GF-D8 (cell line): ENCODE measurements at places on chromosomes 5 and 9.

DNA sequence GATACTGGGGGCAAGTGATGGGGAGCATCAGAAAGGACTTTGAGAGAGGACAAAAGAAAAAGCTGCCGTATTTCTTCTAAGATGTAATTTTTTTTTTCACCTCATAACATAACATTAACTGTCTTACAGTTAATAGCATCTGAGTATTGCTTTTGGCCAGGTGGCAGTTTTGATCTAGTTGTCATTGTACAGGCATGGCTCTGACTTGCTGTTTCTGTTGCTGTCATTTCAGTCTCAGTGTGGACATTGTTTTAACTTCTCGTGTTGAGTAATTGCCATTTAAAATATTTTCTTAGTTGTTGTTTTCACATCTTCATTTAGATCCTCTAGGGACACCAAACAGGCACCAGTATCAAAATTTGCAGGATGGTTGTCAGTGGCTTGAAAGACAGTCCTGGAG is 12.4 kb downstream of the SMAD5 start:
- DNase-seq, result no peak

GRCh38 chr5:86546044-86546443 is 71.7 kb upstream of the COX7C start:
- DNase-seq, result no peak

GRCh38 chr5:68141494-68141893 is 74.1 kb upstream of the PIK3R1 start:
- DNase-seq, result no peak

- DNase-seq, result no peak
These were observed 131.2 kb downstream of the RGS3 start for GRCh38 chr9:113594484-113595299.

- DNase-seq, result no peak
These were observed 816.0 kb upstream of the CDH9 start for GRCh38 chr5:27854243-27854852.

GRCh38 chr9:34179213-34180136 is 632 bp downstream of the UBAP1 start:
- DNase-seq, result peak; percentile 22

- DNase-seq, result no peak
These were observed 136.5 kb downstream of the PBX3 start for GRCh38 chr9:125883565-125884217.

GRCh38 chr5:124859027-124859426 is 112.6 kb upstream of the ZNF608 start:
- DNase-seq, result no peak

DNA sequence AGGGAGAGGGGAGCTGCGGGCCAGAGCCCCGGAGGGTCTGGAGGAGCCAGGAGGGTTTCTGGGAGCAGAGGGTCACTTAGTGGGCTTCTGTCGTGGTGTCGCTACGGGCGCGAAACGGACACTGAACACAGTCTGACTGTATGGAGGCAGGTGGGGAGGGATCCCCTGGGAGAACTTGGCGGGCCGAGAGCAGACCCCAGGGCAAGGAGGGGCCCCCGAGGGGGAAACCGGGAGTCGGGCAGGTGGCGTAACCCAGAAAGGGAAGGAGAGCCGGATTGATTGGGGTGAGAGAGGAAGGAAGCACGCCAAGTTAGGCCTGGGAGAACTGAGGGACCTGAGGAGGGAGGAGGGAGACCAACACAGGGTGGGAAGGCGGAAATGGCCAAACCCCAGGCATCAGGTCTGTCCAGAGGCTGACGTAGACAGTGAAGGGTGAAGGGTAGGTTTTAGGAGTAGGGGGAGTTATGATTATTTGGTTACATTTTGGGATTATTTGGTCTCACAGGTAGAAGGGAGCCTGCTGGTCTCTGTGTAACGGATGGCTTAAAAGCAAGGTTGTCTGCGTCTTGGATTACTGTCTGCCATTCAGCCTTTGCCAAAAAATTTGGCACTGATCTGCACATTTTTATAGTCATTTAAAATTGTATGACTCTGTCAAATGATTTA is 3.3 kb upstream of the MSMP start:
- DNase-seq, result peak; percentile 35

DNA sequence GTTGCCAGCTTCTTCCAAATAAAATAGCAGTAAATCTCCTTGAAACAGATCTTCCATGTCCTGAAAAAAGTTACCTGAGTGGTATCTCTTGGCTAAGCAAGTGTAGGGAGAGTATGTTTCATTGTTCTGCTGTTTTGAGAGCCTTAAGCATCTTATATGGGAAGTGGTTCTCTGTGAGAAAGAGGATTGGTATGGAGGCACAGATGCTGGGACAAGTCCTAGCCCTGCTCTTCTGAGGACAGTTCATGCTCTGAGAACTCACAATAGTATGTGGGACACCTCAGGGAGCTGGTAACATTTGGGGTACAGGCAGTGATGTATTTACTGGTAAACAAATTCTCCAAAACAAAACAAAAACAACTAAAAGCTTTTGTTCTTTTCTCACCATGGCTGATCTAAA is 2.0 kb downstream of the PPP3R2 start:
- DNase-seq, result no peak

- no peak for DNase-seq
These were observed 152.4 kb downstream of the LRRC70 start for GRCh38 chr5:62731022-62731421.

DNA sequence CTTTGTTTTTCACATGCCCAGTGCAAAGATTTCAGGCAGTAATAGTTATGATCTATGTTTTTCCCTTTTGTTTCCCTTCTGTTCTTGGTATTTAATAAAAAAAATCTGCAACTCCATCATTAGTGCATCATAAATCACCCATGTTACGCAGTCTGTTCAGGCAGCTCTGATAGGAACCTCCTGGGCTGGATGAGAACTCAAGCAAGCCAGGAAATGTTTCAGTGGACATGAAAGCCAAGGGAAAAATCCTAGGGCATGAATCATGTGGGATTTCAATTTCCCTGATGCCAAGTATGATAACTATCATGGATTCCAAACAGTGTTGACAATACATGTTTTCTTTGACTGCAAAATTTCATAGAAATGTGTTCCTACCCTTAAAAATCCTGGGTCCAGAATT is 119.7 kb upstream of the TARS1 start:
- DNase-seq, result no peak

- no peak for DNase-seq
These were observed 186.5 kb upstream of the WWC1 start for GRCh38 chr5:168104811-168105481.

- DNase-seq, result no peak
These were observed 21.8 kb upstream of the PPP2CA start for GRCh38 chr5:134247428-134248224.

GRCh38 chr5:113271015-113271414 is 163.8 kb downstream of the TSSK1B start:
- no peak for DNase-seq

- no peak for DNase-seq
These were observed 91.8 kb upstream of the TBCA start for GRCh38 chr5:77867914-77868313.

- no peak for DNase-seq
These were observed 541.7 kb downstream of the EFNA5 start for GRCh38 chr5:107129051-107129450.

DNA sequence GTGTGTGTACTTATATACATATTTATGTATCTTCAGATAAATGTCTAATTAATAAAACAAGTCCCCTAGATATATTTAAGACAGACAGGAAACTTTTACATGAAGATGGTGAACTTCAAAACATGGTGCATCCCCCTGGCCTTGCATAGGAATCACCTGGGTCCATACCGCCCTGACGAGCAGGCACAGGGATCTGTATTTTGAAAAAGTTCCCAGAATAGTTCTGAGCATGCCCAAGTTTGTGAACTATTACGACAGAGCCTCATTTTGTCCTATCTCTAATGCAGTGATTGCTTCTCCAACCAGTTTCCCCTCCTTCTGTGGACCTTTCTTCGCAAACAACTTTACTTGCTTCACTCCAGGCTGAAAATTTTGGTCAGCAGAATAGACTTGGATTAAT is 98.1 kb downstream of the APBA1 start:
- no peak for DNase-seq

- DNase-seq, result no peak
These were observed 327.8 kb downstream of the FBXL7 start for GRCh38 chr5:15827741-15828140.

GRCh38 chr5:41788941-41789368 is 81.3 kb downstream of the OXCT1 start:
- no peak for DNase-seq

DNA sequence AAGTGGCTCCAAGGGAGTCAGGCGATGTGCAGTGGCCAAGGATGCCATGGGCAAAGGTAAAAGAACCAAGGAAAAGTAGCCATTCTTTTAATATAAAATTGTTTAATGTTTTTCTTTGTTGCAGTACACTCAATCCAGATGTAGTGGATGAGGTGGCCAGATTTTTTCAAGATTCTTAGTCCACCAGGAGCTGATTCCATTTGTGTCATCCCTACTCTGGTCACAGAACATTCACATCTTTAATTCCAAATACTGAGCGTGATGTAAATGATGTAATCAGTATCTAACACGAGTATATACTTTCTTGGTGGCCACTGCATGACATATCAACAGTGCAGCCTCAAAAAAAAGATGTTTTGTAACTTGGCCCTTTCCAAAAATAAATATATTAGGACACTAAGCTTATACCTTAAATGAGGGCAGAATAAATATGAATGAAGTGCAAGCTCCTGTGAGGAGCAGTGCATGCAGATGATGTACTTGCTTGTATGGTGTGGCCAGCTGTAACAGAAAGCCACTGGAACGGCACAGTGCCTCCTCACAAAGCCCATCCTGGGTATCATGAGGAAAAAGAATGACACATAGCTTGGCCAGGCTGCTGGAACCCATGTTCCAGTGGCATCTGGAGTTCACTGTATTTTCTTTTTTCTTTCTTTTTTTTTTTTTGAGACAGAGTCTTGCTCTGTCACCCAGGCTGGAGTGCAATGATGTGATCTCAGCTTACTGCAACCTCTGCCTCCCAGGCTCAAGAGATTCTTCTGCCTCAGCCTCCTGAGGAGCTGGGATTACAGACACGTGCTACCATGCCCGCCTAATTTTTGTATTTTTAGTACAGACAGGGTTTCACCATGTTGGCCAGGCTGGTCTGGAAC is 6.5 kb upstream of the SPATA24 start:
- DNase-seq, result no peak

DNA sequence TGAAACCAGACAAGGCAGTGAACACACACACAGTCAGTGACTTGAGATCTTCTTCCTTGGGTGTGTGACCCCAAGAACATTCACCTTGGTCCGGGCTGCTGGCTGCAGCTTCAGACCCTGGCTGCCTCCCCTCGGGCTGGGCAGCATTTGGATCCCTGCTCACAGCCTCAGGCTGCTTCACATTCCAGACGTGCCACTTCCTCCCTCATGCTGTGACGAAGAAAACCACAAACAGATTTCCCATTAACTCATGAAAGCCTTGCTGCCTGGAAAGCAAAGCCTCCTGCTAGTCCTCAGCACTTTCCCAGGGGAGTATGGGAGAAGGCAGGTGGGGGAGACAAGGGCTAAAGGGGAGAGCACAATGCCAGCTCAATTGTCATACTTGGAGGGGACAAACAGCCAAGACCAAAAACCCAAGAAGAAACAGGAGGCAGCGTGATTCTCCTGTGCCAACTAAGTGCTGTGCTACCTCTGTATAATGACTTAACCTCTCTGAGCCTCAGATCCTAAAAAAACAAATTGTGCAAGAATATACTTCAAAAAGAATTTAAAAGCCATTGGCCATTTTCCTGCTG is 594.6 kb upstream of the BRINP1 start:
- no peak for DNase-seq

DNA sequence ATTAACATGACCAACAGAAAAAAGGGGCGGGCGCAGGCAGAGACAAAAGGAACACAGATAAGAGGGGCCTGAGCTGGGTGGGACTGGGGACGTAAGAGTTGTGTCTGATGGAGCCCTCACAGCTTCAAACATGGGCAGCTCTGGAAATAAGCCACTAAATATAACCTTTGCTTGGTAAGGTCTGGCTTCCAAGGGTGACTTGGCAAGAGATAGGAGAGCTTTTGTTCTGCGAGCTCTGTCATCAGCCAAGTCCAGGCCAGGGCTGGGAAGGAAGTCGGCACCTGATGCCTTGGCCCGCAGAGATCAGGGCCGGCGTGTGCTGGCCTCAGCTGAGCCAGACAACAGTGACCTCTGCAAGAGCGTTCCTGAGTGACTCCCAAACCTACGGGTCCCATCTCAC is 11.8 kb downstream of the TRUB2 start:
- DNase-seq, result no peak

GRCh38 chr5:71589903-71590302 is 2.8 kb downstream of the MCCC2 start:
- no peak for DNase-seq

GRCh38 chr9:134050726-134051125 is 17.1 kb downstream of the BRD3 start:
- no peak for DNase-seq

DNA sequence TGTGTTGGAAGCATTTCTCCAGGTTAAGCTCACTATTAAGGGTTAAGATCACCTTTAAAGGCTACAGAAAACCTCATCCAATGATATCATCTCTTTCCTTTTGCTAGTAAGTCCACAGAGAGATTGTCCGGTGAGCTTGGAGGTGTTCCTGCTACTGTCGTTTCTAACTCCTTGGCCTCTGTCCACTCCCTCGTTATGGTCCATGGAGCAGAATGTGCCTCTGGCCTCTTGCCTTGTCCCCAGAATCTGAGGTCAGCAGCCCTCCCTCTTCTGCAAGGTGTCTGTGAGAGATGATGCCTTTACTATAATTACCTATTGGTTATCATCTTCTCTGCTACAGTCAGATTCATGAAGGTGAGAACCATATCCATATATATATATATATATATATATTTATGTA is 15.0 kb downstream of the ORM2 start:
- DNase-seq, result no peak

DNA sequence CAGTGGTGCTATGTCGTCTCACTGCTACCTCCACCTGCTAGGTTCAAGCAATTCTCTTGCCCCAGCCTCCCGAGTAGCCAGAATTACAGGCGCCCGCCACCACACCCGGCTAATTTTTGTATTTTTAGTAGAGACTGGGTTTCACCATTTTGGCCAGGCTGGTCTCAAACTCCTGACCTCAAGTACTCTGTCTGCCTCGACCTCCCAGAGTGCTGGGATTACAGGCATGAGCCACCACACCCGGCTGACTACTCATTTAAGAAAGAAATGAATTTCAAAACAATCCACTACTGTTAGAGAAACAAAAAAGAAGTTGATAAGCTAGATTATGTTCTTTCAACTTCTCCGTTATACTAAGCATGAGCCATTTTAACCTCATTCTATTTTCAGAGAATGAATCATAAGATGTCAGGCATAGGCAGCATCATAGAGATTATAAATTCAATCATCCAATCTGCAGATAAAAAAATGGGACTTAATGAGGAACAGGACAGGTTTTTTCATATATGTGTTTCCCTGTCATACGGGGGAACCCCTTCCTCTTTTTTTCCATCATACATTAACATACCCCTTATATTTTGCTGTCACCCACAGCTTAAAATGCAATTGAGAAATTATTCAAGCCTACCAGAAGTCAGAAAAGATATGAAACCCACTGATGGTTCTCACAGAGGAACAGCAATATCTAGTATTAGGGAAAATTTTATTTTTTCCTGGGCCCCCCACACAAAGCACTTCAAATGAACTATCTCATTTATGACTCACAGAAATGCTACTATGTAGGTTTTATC is 26.5 kb upstream of the ADRB2 start:
- no peak for DNase-seq
